Cerebellar cortex (tissue), 1 donor: ENCODE measurements at places on chromosomes 1 and 21.

DNA sequence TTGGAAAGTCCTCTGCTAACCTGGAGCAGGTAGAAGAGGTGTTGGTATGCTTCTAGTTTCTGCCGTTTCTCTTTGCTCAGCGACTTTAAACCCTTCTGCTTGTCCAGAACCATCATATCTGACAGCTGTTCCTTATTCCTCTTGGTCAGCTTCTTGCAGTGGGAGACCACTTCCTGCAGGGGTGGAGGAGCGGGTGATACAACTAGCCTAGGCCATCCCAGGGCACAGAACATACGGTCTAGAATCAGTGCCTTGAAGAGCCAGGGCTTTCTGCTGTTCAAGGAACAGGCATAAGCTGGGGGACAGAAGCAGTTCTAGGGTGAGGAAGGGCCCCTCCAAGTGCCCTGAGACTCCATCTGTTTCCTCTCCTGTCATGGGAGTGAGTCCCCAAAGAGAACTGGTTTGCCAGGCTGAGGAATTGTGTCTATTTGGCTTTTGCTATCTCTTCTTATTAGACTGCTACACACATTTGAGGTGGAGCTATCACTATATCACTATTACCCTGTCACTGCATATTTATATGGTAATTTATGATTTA lies 32.5 kb downstream of the IQGAP3 start:
- no peak for DNase-seq

- no peak for DNase-seq
These were observed 5.6 kb downstream of the LCK start for GRCh38 chr1:32256473-32257226.

- DNase-seq: no peak
These were observed 110.1 kb downstream of the CDC7 start for GRCh38 chr1:91610789-91611188.

DNA sequence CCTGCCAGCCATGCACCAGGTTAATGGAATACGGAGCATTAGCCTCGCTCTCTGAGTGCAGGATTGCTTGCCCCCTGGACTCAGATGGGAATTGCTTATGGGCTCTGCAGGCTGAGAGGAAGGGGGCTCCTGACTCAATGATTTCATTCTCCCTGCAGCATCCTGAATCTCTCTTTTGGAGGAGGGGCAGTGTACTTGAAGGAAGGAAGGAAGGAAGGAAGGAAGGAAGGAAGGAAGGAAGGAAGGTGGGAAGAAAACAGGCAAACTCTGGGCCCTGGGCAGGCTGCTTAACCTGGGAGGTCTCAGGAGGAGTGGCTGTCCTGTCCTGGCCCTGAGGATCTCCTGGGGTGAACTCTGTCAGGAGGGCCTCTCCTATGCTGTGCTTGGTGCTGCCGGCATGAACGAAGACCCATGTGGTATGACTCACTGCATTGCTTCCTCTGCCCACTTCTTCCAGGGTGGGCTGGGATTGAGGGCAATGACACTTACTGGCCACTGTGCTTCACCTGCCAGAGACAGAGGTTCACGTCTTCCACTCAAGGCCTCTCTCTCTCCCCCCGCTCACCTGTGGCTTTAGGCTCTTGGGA lies 257.1 kb upstream of the CSF3R start:
- no peak for DNase-seq

DNA sequence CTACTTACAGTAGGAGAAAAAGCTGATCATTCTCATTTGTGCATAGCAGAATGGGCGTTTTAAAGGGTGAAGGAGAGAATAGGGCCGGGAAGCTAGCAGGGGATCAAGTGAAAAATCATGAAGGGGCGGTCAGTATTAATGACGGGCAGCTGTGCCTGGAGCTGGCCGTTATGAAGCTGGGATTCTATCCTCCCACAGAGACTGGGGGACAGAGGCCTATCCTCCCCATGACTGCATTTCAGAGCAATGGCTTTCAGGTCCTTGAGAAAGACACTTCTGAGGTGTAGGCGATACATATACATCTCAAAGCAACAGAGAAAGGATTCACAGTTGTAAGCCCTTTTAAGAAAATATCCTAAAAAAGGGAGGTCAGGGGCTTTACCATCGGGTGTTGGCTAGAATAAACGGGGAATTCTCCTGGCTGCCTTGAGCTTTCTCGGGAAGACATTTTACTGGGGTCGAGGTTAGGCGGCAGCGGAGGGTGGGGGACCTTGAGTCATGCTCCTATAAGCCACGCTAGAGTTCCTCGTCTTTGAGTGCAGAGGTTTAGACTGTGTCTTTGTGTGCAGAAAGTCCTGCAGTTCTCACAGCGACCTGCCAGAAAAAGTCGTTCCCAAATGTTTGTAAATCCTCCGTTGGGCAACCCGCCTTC lies 559 bp upstream of the MTARC2 start:
- DNase-seq: no peak
